Left hindlimb (tissue), 1 donor: ENCODE measurements at places on chromosomes 6 and 20.
A peak's percentile ranks its signal among the peaks of the same experiment; 100 is the strongest.

- DNase-seq = peak; percentile 8
These were observed 164.5 kb upstream of the CST7 start for GRCh38 chr20:24784607-24785006.

DNA sequence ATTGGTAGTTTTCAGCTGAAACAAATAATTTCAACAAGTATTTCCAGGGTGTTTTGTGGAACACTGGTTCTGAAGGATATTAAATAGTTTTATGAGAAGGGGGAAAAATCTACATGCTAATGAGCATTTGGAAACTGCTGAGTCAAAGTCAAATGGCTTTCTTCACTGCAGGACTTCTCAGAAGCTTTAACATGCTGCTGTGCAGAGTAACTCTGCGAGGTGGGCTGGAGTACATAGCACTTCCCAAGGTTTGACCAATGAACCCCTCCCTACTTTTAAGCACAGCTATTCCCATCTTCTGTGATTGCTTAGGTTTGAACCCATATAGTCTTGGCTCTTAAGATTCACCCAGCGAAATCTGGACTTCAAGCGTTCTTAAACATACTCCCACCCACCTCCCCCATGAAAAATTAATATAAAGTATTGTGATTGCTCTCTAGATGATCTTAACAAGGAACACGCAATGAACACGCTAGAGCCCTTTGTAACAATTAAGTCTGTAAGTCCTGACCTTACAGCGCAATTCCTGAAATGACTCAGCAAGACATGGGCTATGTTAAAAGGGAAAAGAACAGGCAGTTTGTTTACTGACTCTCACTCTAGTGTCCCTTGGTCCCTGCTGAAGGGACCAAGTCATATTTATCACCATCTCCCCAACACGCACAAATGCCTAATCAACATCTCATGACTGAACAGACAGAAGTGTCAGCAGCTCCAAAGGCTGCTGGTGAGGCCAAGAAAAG, 105.2 kb downstream of the NFATC2 start:
- DNase-seq = no peak

DNA sequence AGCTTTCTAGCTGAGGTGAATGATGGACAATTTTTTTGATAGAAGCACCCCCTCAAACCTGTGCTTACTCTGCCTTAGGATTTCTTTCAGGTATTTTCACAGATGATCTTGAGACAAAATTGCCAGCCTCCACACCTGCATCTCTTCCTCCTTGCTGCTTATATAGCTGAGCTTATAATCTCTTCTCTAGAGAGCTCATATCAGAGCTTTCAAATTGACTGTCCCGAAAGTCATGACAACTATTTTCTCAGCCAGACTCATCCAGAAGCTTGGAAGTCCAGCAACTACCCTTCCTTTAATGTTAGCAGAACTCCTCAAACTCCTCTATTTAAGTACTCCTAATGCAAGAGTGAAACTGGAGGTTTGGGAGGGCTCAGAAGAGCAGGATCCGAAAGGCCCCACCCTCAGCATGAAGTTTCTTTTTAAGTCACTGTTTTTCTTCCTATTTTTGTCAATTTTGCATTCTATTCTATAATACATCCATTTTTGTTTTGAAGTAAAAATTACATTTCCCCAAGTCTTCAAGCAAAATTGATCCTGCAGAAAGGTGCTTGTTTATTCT, 12.7 kb downstream of the CGA start:
- DNase-seq = no peak

DNA sequence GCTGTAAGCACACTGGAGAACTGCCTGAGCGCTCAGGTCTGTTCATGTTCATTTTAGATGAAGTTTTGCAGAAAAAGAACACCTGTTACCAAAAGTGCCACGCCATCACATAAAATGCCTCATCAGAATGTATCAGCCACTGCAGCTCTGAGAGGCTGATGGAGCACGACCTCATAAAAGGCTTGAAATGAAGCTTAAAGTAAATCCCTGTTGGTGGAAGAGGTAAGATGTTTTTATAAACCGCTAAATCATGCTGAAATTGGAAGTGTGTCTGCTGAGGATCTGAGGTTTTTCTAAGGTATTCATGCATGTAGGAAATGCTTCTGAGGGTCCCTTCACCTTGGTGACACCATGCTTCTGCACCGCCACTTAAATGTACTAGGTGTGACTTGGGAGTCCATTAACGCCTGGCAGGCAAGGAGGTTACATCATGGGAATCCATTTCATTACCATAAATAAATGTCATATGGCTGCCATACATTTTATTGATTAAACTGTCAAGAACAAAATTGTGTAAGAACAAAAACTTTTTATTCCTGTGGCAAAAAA, 363.1 kb upstream of the AGPAT4 start:
- DNase-seq = no peak

DNA sequence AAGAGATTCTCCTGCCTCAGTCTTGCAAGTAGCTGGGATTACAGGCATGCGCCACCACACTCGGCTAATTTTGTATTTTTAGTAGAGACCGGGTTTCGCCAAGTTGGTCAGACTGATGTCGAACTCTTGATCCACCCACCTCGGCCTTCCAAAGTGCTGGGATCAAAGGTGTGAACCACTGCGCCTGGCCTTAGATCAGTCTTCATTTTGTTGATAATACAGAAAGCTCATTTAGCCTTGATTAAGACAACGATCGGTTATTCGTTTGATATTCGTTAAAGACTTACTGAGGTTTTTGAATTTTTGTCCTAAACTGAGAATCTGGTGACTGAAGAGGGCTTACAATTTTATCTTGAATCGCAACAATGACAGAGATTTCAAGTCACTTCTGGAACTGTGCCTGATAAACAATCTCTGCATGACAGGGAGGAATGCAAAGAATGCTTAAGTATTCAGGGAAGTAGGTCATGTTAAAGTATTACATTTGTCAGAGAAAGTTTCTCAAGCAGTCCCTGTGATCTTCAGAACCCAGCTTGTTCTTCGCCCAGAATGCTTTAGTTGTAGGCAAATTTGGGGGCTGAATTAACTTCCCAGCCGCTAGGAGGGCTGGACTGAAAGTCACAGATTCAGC, 14.8 kb downstream of the AKAP12 start:
- DNase-seq = no peak

- DNase-seq = no peak
These were observed 447.4 kb downstream of the KIF16B start for GRCh38 chr20:16125816-16126215.

DNA sequence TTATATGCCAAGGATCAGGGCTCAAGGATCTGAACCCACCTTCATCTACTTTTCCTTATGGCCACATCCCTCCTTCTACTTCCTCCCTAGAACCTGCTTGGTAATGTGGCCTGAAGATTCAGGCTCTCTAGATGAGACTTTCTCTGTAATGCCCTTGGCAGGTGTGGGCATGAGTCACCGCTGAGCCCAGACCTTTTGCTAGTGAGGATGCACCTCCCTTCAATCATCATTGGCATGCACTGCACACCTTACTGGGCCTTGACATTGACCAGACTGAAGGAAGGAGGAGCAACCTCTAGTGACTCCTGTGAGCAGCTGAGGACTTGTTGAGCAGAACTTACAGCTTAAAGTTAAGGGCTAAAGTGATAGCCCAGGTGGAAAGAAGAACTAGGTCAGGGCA, 405.3 kb downstream of the MAFB start:
- no peak for DNase-seq

GRCh38 chr6:45512717-45513116, 135.0 kb upstream of the SUPT3H start:
- no peak for DNase-seq

DNA sequence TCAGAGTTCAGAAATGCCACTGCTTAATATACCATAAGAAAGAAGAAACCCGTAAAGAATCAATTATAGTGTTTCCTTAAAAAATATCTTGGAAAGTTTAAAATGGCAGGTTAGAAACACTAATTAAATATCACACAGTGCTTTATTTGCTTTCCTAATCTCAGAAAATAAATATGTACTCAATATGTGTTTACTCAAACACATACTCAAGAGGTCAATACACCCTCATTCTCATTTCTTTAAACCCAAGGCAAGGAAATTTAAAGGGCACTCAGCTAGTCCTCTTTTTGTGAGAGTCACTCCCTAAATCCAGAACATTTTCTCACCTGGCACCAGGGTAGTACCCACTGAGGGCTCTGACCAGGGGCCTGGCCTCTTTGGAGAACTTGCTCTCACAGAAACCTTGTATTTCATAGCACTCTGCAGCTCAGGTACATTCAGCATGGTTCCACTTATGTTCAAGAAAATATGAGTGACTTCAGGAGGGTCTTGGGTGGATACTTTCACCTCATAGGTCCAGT, 38.2 kb downstream of the ROS1 start:
- no peak for DNase-seq

GRCh38 chr6:112254921-112255320, 554 bp upstream of the LAMA4 start:
- DNase-seq = peak; percentile 59

DNA sequence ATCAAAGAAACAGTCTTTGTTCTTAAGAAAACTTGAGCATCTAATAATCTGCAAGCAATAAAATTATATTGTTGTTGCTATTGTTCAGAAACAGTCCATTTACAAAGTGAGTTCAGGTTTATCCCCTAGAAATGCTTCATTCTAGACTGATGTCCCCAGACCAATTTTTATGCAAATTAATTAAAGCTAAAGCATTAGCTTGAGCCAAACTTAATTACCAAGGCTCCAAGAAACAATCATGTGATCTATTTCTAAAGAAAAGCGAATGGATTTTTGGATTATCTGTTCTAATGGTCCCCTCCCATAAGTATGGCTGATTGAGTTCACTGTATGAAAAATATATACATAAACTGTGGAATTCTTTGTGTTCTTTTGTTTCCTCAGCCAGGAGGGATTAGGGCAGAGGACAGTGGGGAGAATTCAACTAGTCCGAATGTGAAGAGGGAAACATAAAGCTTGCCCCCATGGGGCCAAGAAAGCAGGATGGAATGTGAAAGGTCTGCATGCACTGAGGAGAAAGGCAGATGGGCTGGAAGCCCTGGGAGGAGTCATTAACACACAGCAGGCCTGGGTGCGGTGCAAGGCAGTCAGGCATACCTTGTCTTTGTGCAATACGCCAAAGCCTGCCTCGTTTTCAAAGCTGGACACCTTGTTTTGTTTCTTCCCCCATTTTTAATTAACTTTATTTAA, 597.1 kb downstream of the KIF16B start:
- no peak for DNase-seq

- DNase-seq = no peak
These were observed 161.5 kb downstream of the HIVEP2 start for GRCh38 chr6:142783499-142783898.

- peak; percentile 61 for DNase-seq
These were observed 116.6 kb downstream of the RNF144B start for GRCh38 chr6:18503593-18504231.

DNA sequence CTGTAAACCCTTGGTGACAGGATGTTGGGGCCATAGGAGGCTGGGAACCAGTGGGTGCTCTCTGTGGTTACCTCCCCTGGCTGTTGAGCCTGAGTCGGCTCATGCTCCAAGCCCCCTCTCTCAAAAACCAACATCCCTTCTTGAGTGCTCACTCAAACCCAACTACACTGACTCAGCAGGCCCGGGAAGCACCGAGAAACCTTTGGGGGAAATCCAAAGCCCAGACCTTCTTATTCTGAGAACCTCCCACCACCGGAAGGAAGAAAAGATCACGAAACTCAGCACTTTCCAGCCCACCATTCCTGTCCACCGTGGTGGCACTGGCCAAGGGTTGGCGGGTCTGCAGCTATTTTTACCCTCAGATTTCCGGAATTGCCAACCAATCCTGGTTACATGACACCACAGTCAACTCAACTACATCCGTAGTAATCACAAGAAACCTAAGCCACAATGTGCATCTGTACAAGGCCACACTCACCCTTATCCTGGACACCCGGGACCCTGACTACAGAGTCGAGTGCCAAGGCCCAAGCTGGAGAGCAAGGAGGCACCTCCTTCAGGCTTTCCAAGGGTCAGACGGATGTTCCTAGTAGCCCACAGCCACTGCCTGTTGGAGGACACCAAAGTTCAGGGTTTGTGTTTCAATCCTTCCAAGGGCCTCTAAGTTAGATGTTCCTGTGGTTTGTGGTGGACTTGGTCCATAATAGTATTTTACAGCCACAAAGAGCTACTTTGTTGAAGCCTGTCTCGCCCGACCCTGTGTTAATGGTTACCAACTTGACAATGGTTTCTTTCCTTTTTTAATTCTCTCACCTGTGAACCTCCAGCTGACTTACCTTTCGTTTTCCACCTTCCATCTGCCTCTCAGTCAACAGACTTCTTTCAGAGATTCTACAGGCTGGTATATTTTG, 317.0 kb downstream of the CDC5L start:
- DNase-seq = peak; percentile 78

- DNase-seq = no peak
These were observed 237.6 kb downstream of the MMUT start for GRCh38 chr6:49225471-49225870.

- no peak for DNase-seq
These were observed 31.7 kb upstream of the TPD52L1 start for GRCh38 chr6:125121894-125122293.

DNA sequence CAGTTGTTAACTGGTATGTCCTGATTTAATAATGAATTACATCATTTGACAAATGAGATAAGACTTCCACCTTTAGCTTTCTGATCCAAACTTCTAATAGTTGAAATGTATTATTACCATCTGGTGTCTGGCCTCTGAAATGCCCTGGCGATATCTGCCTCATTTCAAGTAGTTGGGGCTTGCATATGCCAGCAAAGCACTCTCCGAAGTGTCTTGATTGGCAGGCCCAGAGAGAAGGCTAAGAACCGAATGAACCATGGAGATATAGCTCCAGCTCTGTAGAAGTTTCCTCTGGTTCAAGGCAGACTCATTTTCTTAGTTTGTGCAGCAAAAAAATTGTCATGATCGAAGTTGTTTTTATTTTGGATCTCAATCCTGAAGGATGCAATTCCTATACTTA, 13.4 kb upstream of the HIVEP2 start:
- DNase-seq = no peak

DNA sequence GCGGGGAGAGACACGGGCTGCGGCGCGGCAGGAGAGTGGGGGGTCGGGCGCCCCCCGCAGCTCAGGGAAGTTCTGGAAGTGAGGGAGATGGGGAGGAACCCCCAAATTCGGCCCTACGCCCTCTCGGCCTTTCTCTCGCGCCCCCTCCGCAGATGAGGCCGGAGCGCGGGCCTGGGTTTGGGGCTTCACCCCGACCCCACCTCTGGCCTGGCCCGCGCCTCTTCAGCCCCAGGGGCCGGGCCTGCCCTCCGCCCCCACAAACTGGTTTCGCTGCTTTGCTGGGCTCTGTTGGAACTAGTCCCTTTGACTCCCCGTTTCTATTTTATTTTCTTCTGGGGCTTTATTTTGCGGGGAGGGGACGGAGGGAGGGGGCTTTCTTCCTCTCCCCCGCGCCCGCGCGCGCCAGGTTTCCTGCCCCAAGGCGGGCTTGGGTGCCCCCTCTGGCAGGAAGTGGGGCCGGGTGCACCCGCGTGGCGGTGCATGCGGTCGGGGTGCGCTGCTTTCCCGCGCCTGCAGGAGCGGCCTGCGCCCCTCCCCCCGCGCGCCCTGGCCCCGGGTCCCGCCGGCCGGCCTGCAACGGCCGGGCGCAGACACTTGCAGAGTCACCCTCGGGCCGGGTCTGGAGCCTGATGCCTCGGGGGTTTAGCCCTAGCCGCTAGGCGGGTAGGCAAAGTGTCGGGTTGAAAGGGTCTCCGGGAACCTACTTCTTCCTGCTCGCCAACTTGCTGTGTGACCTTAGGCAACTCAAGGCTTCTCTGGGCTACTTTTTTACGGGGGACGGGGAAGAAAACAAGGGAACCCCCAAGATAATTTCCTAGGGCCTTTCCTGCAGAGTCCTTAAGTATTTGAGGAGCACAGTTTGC, 1.3 kb downstream of the HMGA1 start:
- DNase-seq = peak; percentile 48

GRCh38 chr20:39358052-39358451, 395.9 kb downstream of the DHX35 start:
- DNase-seq = no peak
